ENCODE measurements at places on chromosomes 7 and 10.

DNA sequence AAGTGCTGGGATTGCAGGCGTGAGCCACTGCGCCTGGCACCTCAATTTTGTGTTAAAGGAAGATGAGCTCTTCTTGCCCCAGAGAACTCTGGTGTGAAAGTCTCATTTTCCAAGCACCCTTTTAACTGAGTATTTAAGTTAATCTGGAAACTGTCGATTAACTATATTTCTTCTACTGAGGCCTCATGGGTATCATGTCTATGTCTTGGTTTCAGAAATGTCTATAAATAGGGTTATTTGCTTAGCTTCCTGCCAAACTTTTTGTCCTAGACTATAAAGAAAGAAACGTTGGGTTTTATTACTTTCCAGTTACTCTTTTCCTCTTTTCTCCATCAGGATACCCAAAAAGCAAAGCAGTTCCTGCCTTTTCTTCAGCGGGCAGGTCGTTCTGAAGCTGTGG, 102.4 kb downstream of the LRRC4 start:
- no peak for DNase-seq

DNA sequence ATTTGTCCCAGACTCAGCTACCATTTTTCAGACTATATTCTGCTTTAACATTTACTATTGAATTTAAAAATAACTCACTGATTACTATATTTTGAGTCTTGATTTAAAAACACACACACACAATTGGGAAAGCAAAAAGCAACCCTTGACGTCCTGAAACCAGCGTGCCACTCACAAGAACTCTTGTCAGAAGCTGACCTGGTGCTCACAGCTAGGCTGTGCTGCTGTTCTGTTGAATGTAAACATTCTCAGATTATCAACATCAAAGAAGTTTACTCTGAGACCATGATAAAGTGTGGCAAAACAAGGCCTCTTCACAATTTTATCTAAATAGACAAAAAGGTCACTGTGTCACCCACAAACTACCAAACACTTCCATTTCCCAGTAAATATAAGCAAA, 62.6 kb upstream of the CACNA2D1 start:
- no peak for DNase-seq

- DNase-seq, result no peak
Observed at GRCh38 chr7:101690061-101690460, 61.0 kb upstream of the MYL10 start.

- no peak for DNase-seq
Observed at GRCh38 chr7:112130729-112131410, 75.3 kb downstream of the DOCK4 start.

- DNase-seq, result no peak
Observed at GRCh38 chr7:91408388-91409154, 144.3 kb downstream of the FZD1 start.

DNA sequence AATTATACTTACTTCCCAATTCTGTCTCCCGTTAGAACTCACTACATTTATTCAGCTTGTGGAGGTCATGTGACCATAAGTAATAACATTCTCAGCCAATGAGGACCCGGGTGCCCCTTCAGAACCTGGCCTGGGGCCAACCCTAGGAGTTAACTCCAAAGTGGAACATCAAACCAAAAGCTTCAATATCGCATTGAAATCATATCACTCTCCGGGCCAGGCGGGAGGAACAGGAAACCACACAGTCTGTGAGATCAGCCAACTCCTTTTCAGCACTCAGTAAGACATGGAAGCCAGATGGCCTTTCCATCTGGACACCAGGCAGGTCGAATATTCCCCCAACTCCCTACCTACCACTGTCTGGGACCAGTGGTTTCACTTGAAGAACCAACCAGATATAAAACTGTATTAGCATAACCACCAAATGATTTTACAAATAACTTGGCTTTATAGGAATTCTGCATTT, 5.5 kb downstream of the CREB3L2 start:
- no peak for DNase-seq

DNA sequence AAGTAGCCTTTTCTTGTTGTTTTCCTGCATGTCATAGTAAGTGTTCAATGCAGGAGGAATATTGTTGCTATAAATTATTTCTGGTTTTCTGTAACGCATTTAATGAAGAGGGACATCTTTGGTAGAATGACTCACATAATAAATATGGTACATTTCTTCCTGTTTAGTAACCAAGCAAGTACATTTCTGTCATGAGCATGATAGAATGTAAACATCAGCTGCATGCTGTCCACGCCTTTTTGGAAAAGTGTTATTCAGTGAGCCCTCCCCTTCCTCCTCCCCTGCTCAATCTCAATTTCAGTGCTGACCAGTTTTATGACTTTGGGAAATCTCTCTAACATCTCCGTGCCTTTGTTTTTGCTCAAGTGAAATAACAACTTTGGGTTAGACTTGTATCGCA, 664.0 kb downstream of the XPNPEP1 start:
- no peak for DNase-seq

- no peak for DNase-seq
Observed at GRCh38 chr7:116518961-116519360, 5.9 kb upstream of the CAV1 start.

DNA sequence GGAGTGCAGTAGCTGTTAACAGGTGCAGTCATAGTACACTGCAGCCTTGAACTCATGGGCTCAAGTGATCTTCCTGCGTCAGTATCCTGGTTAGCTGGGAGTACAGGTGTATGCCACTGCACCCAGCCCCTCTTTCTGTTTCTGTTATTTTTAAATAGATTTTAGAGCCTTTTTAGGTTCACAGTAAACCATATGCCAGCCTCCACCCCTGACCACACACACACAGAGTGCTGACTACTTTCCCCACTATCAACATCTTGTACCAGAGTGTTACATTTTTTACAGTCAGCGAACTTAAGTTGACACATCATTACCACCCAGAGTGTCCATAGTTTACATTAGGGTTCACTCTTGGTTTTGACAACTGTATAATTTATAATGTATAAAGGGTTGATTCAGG, 32.1 kb downstream of the MARCHF5 start:
- DNase-seq, result no peak

DNA sequence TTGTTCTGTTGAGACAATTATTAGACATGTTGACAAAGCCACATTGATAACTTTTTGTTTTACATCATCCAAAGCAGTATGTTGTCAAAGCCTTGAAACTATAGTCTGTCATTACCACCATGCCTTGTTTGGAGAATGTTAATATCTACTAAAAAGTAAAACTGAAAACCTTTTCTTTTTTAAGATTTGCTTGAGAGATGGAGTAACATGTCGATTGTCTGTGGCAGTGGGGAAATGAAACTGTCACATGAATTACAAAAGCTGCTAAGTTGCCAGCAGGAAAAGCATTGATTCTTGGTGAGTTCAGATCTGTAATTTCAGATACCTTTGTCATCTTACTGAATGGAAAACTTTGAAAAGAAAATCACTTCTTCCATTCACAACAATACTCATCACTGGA, 69.1 kb downstream of the TFPI2 start:
- DNase-seq, result no peak

DNA sequence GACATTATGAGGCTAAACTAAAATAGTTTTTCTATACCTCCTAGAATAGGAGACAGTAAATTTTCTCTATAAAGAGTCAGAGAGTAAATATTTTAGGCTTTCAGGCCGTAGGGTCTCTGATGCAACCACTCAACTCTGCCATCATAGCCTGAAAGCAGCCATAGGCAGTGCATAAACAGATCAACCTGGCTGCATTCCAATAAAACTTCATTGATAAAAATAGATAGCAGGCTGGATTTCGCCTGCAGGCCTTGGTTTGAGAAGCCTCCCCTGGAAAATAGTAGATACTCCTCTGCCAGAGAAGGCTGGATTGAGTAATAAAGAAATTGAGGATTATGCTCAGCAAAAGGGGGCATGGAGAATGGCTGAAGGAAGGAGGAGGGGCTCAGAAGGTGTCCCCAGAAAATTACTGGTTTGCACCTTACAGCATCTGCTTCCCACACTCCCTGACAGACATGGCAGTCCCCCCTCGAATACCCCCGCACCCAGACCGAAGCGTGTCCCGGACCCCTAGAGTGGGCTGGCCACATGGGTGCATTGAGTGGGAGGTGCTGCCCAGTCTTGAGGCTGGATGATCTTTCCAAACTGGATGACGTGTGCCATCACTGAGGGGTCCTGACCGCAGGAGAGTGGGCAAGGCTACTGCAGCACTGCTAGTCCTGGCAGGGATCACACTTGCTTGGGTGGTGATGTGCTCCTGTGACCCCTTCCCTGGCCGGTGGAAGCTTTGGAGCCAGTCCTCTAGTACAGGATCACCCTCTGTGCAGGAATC, 126.6 kb downstream of the PTPN20 start:
- DNase-seq, result no peak

- DNase-seq, result no peak
Observed at GRCh38 chr10:91652364-91652763, 19.5 kb upstream of the PPP1R3C start.
